ENCODE measurements at places on chromosomes 2 and 18.

DNA sequence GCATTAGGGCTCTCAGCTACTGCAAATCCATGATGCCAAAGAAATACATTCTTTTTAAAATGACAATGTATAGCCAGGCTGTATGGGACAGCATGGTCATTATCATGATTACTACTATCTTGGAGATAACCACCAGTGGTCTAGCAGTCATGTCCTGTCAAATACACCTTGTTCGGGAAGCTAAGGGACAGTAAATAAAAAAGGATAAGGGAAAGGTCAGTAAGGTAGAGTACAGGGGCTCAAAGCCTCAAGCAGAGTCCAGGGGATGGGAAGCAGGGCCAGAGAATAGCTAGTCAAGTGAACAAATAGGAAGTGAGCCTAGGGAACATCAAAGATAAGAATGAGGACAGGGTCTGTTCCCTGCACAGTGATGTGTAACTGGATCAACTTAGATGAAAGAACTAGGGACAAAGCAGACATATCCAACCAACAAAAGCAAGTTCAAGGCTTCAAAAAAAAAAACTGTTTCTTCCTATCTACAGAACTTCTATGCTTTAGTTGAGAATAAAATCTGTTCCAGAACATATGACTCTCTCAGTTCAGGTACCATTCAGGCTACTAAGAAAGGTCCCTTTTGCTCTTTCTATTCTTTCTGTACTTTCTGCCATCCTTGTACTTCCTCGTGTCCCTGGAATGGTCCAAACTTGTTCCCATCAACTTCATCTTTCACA lies 62.9 kb upstream of the EHBP1 start:
- DNase-seq, result no peak

DNA sequence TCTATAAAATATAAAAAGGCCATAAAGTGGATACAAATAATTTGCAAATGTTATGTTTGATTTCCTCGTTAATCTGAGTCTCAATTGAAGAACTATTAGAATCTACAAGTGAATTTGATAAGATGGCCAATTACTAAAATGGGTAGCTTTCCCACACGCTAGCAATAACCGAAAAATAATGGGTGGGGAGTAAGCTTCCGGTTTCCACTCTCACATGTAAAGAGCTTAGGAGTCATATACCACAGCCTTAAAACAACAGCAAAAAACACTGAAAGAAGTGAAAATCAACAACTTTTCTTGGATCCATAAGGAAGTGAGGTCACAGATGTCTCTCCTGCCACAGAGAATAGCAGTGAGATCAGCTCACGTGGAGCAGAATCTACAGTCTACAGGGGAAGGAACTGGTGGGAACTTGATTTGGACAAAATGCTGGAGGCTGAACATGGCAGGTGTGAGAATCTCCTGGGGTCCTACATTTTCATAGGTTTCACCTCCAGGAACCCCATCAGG lies 18.6 kb downstream of the THAP4 start:
- no peak for DNase-seq

- no peak for DNase-seq
These were observed 13.7 kb downstream of the HS6ST1 start for GRCh38 chr2:128304715-128305554.

DNA sequence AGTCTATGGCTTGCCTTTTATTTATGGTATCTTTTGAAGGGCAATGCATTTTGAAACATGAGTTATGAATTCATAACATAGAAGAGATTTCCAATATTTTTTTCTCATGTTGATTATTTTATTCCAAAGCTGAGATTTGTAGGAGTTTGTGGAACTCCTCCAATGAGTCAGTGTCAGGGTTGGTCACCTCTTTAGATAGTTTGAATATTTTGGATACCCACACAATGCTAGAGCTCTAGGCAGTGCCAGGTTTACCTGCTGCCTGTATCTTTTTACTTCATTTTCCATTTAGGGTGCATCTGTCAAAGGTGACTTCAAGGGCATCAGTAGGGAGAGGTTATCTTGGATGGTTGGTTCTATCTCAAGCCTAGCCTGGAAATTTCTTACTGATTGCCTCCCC lies 152.7 kb downstream of the CERS6 start:
- no peak for DNase-seq

GRCh38 chr18:9123520-9123919 lies 13.1 kb upstream of the ANKRD12 start:
- DNase-seq, result no peak

DNA sequence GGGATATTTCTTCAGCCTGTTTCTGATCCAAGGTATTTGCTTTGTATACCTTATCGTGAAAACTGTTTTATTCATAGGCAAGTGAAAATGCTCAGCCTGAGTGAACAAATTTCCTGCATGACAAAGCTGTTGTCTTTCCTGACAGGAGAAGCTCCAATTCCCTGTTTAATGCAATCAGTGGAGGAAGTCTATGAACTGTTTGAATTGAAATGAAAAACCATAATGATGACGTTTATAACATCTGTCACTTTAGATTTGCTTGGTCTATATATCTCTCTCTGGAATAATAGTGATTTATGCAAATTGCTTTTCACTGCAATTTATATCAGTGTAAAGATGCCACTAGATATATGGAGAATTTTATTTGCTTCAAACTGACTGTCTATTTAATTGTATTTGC lies 239.4 kb upstream of the HNMT start:
- DNase-seq, result no peak

DNA sequence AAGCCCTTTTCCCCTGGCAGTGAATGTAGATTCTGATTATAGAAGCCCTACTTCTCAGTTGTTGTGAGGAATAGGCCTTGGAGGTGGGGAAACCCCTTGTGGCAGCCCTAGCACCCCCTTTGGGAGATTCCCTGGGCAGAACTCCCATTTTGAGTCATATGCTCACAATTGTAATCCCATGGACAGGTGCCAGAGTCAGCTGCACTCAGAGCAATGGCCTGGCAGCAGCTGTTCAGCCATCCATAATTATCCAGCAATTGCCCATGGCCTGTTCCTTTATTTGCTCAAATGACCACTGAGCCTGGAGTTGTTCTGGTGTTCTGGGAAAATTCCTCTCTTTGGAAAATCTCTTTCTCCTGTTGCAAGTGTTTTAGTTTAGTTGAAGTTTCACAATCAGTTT lies 71.7 kb downstream of the PTRHD1 start:
- no peak for DNase-seq

DNA sequence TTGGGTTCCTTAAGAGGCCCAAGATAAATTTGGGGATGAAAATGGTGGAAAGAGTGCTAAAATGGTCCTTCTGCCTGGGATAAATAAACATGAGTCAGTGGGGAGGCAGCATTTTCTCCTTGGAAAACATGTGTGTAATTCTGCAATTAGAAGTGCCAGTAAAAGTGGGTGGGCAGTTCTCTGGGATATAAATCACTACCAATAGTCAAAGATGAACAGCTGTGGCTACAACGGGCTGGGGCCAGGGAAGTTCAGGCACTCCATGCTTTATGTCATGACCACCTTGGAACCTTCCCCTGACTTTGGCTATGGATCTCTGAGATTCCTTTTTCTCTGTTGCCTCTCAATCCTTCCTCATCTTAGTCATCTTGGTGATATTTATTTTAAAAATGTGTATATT lies 56.5 kb upstream of the CYRIA start:
- no peak for DNase-seq

DNA sequence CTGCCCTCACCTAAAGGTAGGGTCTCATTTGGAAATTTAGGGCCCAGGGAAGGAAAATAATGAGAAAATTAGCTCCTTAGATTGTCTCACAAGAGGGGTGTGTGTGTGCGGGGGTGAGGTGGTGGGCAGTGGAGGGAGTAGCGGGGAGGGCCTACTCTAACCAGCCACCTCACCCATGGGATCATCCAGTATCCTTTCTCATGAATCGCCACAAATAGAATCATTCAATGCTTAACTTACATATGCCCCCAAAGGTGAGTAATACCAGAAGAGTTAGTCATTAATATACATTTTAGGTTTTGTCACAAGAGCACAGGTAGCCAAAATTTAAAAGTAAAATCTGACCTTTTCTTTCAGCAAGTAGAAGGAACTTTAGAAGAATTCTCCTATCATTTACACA lies 122.1 kb downstream of the PLEKHM3 start:
- no peak for DNase-seq

GRCh38 chr2:203858176-203858575 lies 9.4 kb upstream of the CTLA4 start:
- no peak for DNase-seq

- DNase-seq, result no peak
These were observed 14.6 kb downstream of the STRADB start for GRCh38 chr2:201466050-201466675.

GRCh38 chr2:17231394-17231965 lies 286.8 kb downstream of the RAD51AP2 start:
- no peak for DNase-seq
